ENCODE measurements at places on chromosomes 1 and 21.

DNA sequence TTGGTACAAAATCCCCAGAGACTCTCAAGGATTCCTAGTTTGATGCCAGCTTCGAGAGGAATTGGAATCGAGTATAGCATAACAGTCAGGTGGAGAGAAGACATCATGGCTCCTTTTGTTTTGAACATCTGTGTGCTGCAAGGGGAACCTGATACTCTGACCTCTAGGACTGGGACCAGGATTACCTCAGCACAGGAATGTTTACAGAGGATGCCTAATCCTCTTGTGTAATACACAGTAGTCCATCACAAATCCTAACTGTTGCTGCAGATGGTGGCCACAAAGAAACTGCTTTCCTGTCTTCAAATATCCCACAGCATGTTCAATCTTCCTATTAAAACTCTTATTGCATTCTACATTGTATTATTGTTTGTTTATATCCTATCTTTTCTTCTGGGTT, 111.8 kb upstream of the PRMT6 start:
- DNase-seq = no peak
- no peaks in the 10 kb centered on the region for H3K4me1 ChIP-seq
- no peaks in the 10 kb centered on the region for H3K36me3 ChIP-seq
- no peaks in the 10 kb centered on the region for H3K27me3 ChIP-seq
- no peak overlapping the region for H3K4me3 ChIP-seq
- H3K27ac ChIP-seq = no peak overlapping the region

- H3K4me3 ChIP-seq = no peak overlapping the region
- H3K27ac ChIP-seq = no peak overlapping the region
- no peaks in the 10 kb centered on the region for H3K4me1 ChIP-seq
- no peak for DNase-seq
- peaks cover 11% of the 10 kb centered on the region for H3K36me3 ChIP-seq
Measured at GRCh38 chr1:50502147-50502546, 78.9 kb upstream of the DMRTA2 start.

GRCh38 chr1:192852001-192852947, 43.4 kb downstream of the RGS2 start:
- H3K27ac ChIP-seq = no peak overlapping the region
- no peak overlapping the region for H3K4me3 ChIP-seq
- no peak for DNase-seq
- H3K4me1 ChIP-seq = no peaks in the 10 kb centered on the region

GRCh38 chr1:53409233-53409632, 50.0 kb upstream of the DMRTB1 start:
- H3K27me3 ChIP-seq = no peaks in the 10 kb centered on the region
- DNase-seq = no peak
- H3K4me1 ChIP-seq = no peaks in the 10 kb centered on the region
- no peaks in the 10 kb centered on the region for H3K36me3 ChIP-seq

DNA sequence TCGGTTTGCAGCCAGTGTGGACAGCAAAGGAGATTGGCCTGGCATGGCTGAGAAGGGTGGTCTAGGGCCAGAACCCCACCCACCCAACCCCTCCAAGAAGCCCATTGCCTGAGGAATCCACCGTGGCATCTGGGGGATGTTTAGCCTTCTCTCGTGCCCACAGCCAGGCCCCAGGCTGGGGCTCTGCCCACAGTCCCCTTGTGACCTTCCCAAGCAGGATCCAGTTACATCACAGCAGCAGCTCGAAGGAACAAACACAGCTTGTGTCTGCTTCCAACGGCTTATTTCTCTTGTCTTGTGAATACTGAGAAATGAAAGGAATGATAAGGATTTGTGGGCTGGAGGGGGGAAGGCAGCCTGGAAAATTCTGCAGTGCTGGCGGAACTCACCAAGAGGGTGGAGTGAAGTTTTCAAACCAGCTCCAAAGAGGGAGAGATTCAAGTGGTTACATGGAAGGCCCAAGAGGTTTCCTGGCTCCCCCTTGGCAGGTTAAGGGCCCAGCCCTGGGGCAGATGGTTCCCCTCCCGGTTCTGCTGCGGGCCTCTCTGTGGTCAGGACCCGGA, 61.6 kb downstream of the DHRS3 start:
- DNase-seq = peak; percentile 73
- H3K27me3 ChIP-seq = no peaks in the 10 kb centered on the region
- H3K4me3 ChIP-seq = no peak overlapping the region
- peak overlapping the region; percentile 91 for H3K27ac ChIP-seq

DNA sequence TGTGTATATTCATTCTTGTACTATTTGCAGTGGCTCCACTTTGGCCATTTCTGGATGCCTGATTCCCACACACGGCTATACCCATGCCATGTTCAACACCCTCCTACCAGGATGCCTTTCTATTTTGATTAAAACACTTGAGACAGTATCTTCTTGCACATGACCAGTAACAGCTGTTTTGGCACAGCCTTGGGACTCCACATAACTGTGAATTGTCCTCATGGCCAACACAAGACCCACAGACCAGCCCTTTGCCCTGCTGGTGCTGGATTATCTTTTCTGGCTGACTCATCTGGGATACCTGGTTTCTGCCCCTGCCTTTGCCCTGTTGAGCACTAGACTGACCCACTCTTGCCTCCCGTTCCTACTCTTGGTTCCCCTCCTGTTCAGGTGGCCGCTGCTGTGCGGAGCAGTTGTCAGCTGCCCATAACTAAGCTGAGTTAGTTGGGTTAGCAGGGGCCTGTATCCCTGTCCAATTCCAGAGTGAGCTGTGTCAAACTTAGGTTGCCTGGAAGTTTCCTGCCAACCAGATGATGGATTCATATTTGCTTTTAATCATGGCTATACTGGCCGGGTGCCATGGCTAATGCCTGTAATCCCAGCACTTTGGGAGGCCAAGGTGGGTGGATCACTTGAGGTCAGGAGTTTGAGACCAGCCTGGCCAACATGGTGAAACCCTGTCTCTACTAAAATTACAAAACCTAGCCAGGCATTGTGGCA, 10.8 kb upstream of the EYA3 start:
- peak overlapping the region; percentile 90 for H3K27ac ChIP-seq
- H3K4me3 ChIP-seq = no peak overlapping the region
- DNase-seq = peak; percentile 64
- H3K27me3 ChIP-seq = no peaks in the 10 kb centered on the region

DNA sequence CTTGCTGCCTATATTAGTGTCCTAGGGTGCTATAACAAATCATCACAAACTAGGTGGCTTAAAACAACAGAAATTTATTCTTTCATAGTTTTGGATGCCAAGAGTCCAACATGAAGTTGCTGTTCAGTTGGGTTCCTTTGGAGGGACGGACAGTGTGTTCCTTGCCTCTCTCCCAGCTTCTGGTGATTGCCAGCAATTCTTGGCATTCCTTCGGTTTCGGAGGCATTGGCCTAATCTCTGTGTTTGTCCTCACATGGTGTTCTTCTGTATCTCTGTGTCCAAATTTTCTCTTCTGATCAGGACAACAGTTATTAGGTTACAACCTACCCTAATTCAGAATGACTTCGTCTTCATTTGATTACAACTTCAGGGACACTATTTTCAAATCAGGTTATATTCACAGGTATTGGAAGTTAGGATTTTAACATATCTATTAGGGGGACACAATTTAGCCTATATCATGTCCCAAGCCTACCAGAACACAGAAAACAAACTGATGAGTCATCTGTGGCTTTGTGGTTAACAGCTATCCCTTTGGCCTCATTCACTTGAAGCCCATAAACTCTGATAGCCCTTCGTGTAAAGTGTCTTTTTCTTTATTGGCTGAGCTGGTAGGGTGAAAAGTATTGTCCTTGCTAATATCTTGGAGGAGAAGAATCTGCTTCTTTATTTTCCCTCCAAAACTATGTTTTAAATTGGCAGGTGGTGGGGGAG, 83.2 kb upstream of the PAPPA2 start:
- H3K27me3 ChIP-seq = no peaks in the 10 kb centered on the region
- no peak overlapping the region for H3K4me3 ChIP-seq
- H3K27ac ChIP-seq = peak overlapping the region; percentile 13
- no peaks in the 10 kb centered on the region for H3K4me1 ChIP-seq
- peak; percentile 23 for DNase-seq
- H3K36me3 ChIP-seq = no peaks in the 10 kb centered on the region

- H3K4me3 ChIP-seq = no peak overlapping the region
- no peaks in the 10 kb centered on the region for H3K27me3 ChIP-seq
- no peak for DNase-seq
- H3K36me3 ChIP-seq = peaks cover 68% of the 10 kb centered on the region
- H3K27ac ChIP-seq = no peak overlapping the region
- H3K4me1 ChIP-seq = peaks cover 6% of the 10 kb centered on the region
Measured at GRCh38 chr1:203828002-203828401, 32.6 kb downstream of the ZBED6 start.

DNA sequence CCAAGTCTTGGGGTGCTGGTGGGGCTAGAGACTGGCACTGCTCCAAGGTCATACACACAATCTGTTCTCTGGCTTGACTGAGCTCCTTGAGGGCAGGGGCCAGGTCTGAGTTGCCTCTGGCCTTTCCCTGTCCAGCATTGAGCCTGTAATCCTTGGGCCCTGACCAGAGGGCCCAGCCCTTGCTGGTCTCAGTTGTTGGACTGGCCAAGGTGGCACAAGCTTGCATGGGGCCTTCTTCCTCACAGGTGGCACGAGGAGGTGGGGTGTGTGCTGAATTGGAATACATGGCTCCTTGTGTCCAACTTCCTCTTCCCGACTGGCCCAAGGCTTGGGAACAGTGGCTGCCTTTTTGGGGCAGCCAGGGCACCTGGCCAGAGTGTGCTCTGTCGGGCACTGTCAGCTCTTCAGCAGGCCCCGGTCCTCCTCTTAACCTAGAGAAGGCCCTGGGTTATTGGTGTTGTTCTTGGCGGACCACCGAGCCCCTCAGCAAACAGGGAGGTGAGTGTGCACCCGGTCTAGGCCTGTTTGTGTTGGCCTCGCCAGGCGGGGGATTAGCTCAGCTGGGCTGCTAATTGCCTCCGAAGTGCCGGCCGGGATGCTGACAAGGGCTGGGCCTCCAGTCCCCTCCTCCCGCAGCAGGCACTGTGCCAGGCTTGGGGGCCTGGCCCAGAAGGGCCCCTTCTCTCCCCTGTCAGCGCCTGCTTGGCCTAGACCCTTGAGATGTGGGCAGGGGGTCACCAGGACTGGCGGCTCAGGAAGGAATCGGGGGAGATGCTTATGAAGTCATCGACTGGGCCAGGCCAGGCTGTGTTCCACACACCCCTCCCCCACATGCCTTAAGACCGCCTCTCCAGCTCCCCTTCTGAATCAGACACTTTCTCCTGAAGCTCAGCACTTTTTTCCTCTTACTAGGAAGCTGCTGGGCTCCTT, 28.5 kb downstream of the WNT4 start:
- no peaks in the 10 kb centered on the region for H3K36me3 ChIP-seq
- no peak overlapping the region for H3K4me3 ChIP-seq
- DNase-seq = no peak
- H3K4me1 ChIP-seq = peaks cover 7% of the 10 kb centered on the region

DNA sequence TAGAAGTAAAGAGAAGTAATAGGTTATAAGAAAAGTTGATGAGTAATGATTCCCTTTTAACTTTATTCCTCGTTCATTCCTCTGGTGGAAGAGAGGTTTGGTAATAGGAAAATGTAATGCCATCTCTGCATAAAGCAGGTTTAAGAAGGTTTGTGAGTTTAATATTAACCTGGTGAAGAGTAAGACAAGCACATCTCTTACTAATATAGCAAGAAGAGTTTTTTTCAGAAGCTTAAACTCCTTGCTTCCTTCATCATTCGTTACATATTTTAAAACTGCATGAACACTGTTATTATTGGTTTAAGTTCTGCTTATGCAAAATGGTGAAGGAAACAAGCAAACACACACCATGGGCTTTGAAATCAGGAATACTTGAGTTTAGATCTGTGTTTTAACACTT, 9.2 kb upstream of the PLA2G4A start:
- no peaks in the 10 kb centered on the region for H3K27me3 ChIP-seq
- H3K27ac ChIP-seq = no peak overlapping the region
- H3K4me1 ChIP-seq = no peaks in the 10 kb centered on the region
- DNase-seq = no peak

- peaks cover 7% of the 10 kb centered on the region for H3K4me1 ChIP-seq
- no peak overlapping the region for H3K4me3 ChIP-seq
- no peaks in the 10 kb centered on the region for H3K27me3 ChIP-seq
- DNase-seq = no peak
- no peaks in the 10 kb centered on the region for H3K36me3 ChIP-seq
Measured at GRCh38 chr1:63693944-63694571, 79.8 kb upstream of the ROR1 start.

DNA sequence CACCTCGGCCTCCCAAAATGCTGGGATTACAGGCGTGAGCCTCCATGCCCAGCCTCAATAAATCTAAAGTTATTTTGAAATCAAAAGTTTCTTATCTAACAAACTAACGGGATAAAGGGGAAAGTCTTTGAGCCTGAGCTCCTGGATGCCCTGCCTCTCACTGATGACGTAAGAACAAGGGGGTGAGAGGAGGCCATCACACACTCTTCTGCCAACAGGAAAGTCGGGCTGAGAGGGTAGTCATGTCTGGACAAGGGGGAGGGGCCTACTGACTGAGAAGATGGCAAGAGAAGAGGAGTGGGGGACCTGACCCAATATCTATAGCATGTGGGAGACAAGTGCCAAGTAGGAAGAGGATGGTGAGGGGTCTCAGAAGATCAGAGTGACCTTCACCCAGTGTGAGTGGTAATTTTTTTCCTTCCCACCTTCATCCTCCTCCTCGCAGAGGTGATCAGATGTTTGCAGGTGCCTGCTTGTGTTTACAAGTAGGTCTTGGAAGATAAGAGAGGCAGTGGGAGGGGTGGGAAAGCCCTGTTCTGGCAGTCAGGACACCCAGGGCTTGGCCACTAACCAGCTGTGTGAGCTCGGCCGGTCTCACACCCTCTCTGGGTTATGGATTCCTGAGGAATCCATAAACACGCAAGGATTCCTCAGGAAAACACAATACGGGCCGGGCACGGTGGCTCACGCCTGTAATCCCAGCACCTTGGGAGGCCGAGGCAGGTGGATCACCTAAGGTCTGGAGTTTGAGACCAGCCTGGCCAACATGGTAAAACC, 9.6 kb downstream of the UQCRHL start:
- H3K27me3 ChIP-seq = no peaks in the 10 kb centered on the region
- no peak overlapping the region for H3K27ac ChIP-seq
- peaks cover 17% of the 10 kb centered on the region for H3K4me1 ChIP-seq

GRCh38 chr1:12220890-12221289, 8.9 kb upstream of the VPS13D start:
- no peak overlapping the region for H3K4me3 ChIP-seq
- no peak overlapping the region for H3K27ac ChIP-seq
- no peaks in the 10 kb centered on the region for H3K36me3 ChIP-seq
- no peaks in the 10 kb centered on the region for H3K4me1 ChIP-seq
- no peak for DNase-seq
- no peaks in the 10 kb centered on the region for H3K27me3 ChIP-seq

- H3K27ac ChIP-seq = no peak overlapping the region
- peaks cover 7% of the 10 kb centered on the region for H3K4me1 ChIP-seq
- no peaks in the 10 kb centered on the region for H3K36me3 ChIP-seq
- no peaks in the 10 kb centered on the region for H3K27me3 ChIP-seq
- DNase-seq = no peak
Measured at GRCh38 chr1:218502383-218502782, 157.2 kb downstream of the TGFB2 start.

DNA sequence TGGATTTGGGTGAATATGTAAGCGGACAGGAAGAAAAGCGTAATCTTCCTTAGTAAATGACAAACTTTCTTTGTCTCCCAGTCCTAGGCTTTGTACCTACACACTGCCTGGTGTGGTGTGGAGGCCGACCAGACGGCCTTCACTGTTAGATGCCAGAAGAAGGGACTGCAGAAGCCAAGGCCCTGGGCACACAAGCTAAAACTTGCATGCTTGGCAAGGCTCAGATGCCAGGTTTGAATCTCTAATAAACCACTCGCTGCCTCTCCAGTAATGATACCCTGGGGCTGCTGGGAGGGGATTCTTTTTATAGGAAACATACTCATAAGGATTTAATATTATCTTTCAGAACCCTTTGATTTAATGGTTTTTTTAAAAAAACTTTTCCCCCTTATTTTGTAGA, 263.8 kb downstream of the PTPRC start:
- no peaks in the 10 kb centered on the region for H3K27me3 ChIP-seq
- no peak overlapping the region for H3K27ac ChIP-seq
- H3K36me3 ChIP-seq = no peaks in the 10 kb centered on the region
- H3K4me3 ChIP-seq = no peak overlapping the region
- no peaks in the 10 kb centered on the region for H3K4me1 ChIP-seq

Measured in gastrocnemius medialis (tissue), 4 donors.